ENCODE measurements at places on chromosomes 16 and 17. TPM values are rescaled to one million over a fixed set of nuclear protein-coding genes. Genes with fewer than 3 reads are reported as not detected.

The CHST4 gene
- 0.08 TPM for total RNA-seq

The STAT3 gene
- 71.8 TPM for total RNA-seq

The SLC2A4 gene
- total RNA-seq: 0.57 TPM

The PPP1R9B gene
- 51.3 TPM for total RNA-seq

The SULT1A3 gene
- 6.5 TPM for total RNA-seq

The PDILT gene
- total RNA-seq: not detected

The PABPN1L gene
- total RNA-seq: not detected

The DDX52 gene
- total RNA-seq: 27.2 TPM

The DOK4 gene
- 41.2 TPM for total RNA-seq

The KATNB1 gene
- total RNA-seq: 19.7 TPM

The MRPL58 gene
- 75.1 TPM for total RNA-seq

The RNF112 gene
- total RNA-seq: 0.92 TPM

The KIAA0513 gene
- total RNA-seq: 3.3 TPM

The CD300H gene
- 0.31 TPM for total RNA-seq

The GRAPL gene
- not detected for total RNA-seq

The NOMO2 gene
- total RNA-seq: 110 TPM

The OXLD1 gene
- 63.4 TPM for total RNA-seq

The CLEC18C gene
- not detected for total RNA-seq

The CLEC19A gene
- 0.32 TPM for total RNA-seq

The IRF8 gene
- 0.19 TPM for total RNA-seq

The ACSF3 gene
- total RNA-seq: 21.2 TPM

The MYH11 gene
- 0.12 TPM for total RNA-seq

The HOXB1 gene
- not detected for total RNA-seq

The ELAC2 gene
- total RNA-seq: 105 TPM

The KRTAP4-4 gene
- not detected for total RNA-seq
